ENCODE measurements at places on chromosomes 7 and 10.

- DNase-seq: no peak
Observed at GRCh38 chr10:34116220-34116641, 698.9 kb downstream of the PARD3 start.

- no peak for DNase-seq
Observed at GRCh38 chr10:44391981-44392380, 7.1 kb upstream of the CXCL12 start.

DNA sequence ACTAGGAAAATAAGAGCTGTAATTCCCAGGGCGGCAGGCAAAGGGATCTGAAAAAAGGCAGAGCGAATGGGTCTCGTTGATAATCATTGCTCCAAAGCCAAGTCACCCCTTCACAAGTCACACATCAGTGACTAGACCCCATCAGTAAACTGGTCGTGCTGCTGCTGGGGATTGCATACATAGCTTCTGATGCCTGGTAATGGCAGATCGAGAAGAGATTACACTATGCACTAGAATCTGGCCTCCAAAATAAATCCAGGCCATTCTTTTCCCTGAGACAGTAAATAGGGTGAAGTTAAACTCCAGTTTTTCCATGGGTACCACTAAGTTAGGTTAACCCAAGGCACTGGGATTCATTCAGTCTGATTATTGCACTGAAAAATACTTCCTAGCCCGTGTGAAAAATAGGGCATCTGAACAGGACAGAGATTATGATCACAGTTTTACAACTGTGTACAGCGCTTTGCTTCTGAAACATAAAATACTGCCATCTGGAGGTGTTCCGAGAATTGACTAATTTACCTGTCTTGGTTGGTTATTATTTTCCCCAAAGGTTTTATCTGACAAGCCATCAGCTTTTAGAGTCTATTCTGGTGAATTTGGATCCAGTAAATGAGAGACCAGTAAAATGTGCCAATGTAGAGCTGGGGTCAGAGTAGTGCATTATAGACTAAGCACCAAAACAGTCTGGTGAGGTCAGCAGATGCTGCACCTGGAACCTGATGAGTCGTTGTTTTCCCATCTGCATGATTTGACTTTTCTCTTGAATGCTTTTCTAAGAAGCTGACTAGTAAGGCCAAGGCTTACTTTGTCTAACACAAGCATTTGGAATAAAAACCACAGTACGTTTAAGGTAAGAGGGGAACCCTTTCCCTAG, 82.9 kb upstream of the AFAP1L2 start:
- DNase-seq: no peak

DNA sequence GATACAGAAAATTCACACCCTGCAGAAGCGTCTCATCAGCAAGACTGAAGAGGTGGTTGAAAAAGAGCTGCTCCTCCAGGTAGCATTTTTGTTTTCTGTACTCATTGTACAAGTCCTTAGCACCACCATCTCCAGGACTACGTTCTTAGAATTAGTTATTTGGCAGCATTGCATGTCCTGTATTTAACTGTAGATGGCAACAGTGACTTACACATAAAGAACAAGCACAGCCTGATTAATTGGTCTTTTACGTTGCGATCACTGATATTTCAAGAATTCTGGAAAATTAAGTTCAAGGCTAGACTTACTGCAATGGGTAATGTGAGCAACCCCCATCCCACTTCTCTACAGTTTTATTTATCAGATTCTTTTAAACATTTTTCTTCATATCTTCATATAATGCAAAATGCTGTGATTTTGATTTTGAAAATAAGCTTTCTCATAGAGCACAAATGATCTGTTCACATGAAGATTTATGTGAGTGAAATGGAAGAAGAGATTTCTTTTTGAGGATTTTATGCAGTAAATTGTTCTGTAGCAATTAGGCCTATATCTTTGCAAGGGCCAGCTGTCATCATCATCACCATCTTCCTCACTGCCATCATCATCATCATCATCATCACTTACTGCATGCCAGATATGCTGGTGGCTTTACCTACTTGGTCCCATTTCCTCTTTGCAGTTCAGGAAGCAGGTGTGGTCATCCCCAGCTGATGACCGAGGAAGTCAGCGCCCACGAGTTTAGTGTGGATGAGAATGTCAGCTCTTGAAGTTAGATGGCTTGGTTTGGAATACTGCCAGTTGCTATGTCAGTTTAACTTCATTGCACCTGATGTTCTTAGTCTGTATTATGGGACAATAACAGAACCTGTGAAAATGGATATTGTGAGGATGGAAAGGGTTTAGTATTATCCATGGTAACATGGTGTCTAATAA, 53.4 kb downstream of the CFAP58 start:
- no peak for DNase-seq

DNA sequence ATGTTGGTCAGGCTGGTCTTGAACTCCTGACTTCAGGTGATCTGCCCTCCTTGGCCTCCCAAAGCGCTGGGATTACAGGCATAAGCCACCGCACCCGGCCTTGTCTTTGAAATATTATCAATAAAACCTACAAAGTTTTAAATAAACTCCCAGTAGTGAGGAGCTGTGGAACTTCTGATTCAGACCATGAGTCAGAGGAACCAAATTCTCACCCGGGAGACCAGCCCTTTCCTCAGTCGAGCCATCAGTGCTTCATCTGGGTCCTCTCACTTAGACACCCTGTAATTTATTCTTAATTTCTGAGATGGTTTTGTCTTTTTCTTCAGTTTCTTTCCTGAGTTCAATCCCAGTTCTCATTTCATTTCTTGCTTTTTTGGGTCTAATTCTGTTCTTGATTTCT, 68.6 kb downstream of the DYNC2I1 start:
- no peak for DNase-seq

- no peak for DNase-seq
Observed at GRCh38 chr10:27687326-27687725, 58.3 kb downstream of the MKX start.

DNA sequence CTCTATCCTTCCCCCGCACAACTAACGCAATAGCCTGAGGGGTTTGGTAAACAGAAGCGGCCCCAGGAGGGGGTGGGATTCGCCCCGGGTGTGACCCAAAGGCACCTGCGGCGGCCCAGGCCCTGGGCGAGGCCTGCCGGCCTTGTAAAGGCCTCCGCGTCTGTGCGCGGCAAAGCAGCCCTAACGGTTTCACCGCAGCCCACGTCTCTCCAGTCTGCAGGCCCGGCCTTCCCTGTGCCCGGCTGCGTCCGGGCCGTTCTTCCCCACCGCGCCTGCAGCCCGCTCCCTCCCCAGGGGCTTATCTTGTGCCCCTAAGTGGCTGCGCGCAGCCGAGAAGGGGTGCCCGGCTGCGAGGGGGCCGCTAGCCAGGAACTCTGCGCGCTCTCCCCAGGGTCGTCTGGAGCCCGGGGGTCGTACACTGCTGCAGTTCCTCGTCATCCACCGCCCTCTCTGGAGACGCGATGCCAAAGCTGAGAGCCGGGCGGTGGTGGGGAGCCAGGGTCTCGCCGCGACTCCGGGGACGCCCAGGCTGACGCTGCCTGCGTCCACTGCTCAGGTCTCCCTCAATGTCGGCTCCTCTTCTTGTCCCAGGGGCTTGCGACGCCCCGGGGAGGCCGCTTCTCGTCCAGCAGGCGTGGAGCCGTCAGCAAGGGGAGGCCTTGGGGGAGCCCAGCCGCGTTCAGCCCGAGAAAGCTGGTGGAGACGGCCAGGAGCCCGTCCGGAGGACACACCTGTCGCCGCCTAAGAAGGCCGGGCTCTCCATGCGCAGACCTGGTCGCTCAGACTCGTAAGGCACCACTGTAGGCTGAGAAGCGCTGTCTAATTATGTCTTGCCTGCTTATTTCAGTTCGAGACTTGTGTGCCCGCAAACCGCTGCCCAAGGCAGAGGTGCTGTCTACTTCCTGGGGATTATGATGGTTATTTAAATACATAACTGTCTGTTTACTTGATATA, 132.3 kb downstream of the SPAG6 start:
- DNase-seq: no peak

- DNase-seq: no peak
Observed at GRCh38 chr7:5634107-5634950, 147.1 kb downstream of the RNF216 start.

DNA sequence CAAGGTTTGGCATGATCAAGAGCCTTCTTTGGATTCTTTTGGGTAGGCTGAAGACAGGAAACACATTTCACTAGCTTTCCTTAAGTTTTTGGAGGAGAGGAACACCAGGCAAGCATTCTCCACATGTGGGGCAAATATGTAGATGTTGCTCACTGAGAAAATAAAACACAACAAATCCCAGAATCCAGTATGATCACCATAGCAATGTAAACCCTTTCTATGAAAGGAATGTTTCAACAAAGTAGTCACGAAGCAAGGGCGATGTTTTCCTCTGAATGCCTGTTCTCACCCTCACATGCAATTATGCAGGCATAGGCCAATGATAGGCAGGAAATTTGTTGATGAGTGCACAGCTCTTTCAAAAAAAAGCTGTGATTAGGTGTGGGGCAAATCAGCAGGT, 20.5 kb upstream of the CEP41 start:
- DNase-seq: no peak

GRCh38 chr7:83085299-83085698, 77.4 kb downstream of the PCLO start:
- DNase-seq: no peak

GRCh38 chr7:81460250-81461045, 309.4 kb downstream of the HGF start:
- no peak for DNase-seq

DNA sequence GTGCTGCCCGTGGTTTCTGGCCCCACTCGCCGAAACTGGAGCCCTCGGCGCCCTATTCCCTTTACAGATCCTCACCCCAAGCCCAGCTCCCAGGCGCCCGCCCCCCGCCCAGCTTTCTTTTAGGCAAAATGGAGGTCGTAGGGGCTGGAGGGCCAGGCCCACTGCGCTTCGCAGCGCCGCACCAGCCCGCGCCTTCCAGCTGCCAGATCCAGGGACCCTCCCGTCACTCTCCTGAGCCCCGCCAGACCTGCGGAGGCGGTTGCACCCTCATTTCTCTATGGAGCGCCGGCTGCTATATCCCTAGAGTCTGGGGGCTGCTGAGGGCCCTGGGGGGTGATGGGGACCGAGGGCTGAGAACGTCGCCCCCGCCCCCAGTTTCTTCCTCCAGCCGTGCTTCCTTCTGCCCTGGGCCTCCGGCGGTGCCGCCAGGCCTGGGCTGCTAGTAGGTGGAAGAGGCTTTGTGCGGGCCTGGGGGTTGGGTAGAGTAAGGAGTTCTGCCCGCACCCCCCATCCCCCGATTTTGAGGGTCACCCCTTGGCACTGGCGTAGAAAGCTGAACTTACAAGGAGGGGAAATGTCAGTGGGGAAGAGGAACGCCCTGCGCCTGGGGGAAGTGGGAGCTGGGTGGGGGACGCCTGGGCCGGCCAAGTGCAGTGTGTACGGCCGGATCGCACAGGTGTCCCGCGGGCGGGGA, 1.0 kb downstream of the GNB2 start:
- no peak for DNase-seq

DNA sequence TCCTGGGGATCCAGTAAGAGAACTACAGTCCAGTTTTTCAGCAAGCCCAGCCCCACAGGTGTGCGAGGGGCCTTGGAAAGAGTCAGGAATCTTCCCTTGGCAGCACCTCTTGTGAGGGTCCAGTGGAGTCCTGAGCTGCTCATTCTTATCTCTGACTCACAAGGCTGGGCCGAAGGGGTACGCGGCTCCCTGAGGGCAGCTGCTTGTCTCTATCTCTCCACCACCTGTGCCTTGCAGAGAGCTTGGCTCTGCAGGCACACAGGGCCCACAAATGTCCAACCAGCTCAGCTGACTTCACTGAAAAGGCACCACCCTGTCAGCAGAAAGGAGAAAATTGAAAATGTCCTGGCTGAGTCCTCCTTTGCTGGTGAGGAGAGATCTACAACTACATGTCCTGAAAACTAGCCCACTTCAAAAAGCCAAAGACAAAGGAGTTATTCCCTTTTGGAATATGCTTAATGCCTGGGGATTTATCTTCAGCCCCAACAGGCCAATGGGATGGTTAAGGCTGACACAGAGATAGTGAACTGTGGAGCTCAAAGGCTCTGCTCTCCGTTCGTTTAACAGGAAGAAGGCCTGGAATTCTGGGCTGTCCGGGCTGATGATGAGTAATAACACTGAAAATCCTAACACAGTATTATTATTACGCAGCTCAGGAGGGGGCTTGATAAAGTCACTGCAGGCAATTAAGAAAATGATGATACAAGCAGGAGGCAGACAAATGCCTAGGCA, 23.4 kb downstream of the UROS start:
- no peak for DNase-seq

DNA sequence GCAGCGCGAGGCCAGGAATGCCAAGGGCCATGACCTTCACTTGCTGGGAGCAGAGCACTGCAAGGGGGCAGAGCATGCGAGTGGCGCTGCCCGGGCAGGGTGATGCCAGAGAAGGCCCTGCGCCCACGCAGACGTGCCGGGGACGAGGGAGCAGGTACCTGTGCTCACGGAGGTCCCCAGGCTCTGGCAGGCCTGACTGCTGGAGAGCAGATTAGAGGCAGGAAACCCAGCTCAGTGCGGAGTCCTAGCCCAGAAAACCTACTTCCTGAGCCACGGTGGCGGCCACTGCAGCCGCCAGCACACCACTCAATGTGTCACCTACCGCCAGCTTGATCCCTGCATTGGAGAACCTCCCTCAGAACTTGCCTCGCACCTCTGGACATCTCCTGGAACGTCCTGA, 148.4 kb downstream of the MAD1L1 start:
- no peak for DNase-seq

GRCh38 chr7:149692557-149692982, 80.8 kb downstream of the ZNF467 start:
- DNase-seq: no peak

- DNase-seq: no peak
Observed at GRCh38 chr10:36779238-36779846, 346.1 kb upstream of the ANKRD30A start.

DNA sequence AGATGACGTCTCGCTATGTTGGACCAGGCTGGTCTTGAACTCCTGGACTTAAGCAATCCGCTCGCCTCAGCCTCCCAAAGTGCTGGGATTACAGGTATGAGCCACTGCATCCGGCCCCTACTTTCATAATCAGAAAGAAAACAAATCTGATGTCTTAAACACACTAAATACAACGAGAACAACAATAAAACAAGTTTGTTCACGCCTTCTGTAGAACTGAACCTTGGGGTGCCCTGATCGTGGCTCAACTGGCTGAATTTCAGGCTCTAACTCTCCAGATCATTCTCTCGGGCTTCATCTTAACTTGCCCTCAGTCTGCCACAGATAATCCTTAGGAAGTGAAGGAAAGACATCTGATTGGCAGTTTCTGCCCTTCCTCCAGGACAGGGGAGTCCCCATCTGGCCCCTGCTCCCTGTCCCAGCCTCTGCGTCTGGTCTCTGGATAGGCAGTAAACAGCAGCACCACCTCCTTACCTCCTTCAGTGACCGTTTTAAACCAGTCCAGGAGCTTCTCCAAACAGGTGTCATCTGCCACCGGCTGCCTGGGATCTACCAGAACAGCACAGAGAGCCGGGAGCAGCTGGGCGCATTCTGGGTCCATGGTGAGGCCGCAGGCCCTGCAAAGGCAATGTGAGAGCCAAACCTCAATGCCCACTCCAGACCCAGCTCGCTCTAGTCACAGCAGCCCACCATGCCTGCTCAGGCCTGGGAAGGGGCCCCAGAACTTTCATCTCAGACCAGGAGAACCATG, 1.3 kb downstream of the BRAT1 start:
- no peak for DNase-seq

Measured in stimulated activated CD4-positive, alpha-beta T cell treated with anti-CD3 and anti-CD28 coated beads, Interleukin-1b, Interleukin-23, amount 100 ng/mL, for 1 hour (primary cell).